RPMI7951 (cell line): ENCODE measurements at places on chromosomes 2 and 18.

- DNase-seq: no peak
Measured at GRCh38 chr2:216369821-216370220, 2.5 kb downstream of the MARCHF4 start.

DNA sequence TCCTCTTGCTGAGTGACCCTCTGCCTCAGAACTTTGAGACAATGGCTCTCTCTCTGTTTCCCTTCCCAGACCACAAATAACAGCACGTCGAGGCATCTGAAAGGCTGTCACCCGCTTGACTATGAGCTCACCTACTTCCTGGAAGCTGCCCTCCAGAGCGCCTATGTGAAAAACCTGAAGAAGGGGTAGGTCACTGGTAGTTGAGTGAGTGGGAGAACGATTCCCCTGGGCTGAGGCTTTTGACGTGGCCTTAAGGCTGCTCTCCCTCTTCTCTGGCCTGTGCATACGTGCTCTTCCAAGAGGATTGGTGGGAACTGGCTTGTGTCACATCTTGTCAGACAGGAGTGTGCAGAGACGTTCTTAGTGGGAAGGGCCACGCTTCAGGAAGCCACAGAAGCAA lies 63.1 kb upstream of the MCFD2 start:
- no peak for DNase-seq

- DNase-seq: no peak
Measured at GRCh38 chr18:62325806-62326645, 916 bp downstream of the TNFRSF11A start.

DNA sequence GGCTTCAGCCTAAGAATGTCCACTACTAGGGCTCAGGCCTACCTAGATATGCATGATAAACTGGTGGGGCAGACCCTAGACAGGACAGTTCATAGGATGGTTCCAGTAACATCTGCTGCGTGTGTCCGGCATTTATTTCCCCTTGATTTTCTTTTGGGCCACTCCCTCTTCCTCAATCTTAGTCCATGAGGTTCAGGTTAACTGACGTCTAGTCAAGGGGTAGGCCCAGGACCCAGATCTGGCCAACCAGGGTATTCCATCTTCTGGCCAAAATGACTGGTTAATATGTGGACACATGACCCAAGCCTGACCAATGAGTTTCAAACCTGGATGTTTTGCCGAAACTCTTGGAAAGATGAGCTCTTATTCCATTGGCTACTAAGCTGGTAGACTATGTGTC lies 15.2 kb downstream of the TMEM247 start:
- no peak for DNase-seq

DNA sequence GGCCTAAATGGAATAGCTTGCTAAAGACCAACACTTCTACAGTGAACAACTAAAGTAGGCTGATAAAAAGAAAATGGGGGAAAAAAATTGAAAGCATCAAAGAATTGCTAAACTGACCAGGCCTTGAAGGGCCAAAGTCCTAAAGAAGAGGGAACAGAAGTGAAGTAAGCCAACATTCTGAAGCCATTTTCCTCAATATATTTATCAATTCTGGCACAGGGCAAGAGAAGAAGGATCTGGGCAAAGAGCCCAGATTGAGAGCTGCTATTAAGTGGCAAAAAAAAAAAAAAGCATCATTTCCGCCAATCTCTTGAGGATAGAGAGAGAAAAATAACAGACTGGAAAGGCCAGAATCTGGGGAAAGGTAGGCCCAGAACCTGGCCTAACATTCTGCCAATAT lies 25.7 kb downstream of the FANCL start:
- no peak for DNase-seq

GRCh38 chr2:236394571-236394970 lies 130.4 kb upstream of the ASB18 start:
- DNase-seq: no peak

DNA sequence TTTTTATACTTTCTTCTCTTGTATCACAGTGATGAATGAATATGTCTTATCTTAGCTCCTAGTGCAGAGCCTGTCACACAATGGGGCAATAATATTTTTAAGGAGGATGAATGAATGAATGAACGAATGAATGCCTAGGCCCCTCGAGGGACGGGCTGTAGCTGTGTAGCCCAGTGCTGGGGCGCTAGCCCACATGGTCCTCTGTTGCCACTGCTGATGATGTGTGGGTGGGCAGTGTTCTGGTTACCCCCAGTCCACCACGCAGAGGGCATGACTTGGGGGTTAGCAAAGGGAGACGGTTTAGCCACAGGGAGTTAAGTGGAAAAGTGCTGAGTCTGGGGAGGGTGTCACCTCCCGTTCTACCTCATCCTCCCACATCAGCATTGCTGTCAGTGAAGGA lies 134.2 kb downstream of the SMAD7 start:
- DNase-seq: no peak

GRCh38 chr18:79681484-79682387 lies 2.1 kb downstream of the CTDP1 start:
- DNase-seq: no peak

DNA sequence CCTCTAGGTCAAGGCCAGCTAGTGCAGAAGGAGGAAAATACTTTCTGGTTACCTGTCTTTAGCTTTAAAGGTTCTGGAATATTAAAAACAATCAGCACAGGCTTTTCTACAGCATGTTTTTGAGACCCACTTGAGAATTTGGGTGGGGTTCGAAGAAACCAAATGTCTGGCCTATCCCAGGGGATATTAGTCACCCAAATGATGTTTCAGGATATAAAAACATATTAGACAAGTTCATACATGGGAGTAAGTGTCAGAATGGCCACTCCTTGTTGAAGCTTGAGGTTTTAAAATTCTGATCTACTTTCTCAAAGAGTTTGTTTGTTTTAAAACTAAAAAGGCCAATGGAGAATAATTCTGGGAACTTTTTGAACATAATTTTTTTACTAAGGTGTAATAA lies 158.6 kb upstream of the DLX2 start:
- DNase-seq: no peak

GRCh38 chr2:53040536-53041229 lies 726.9 kb upstream of the CHAC2 start:
- no peak for DNase-seq

DNA sequence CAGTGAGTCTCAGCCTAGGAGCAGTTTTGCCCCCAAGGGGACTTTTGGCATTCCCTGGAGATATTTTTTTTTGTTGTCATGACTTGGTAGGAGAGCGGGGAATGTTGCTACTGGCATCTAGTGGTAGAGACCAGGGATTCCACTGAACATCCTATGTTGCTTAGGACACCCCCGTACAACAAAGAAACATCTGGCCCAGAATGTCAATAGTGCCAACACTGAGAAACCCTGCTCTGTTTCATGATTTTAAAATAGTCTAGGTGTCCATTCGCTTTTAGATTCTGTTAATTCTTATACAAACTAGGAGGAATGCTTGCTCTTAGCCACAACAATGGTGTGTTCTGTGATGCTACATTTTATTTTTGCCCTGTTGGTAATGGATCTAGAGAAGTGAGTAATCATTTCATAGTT lies 225.8 kb upstream of the SIX3 start:
- DNase-seq: peak; percentile 38

GRCh38 chr18:911486-911885 lies 6.8 kb downstream of the ADCYAP1 start:
- DNase-seq: no peak

GRCh38 chr2:97870396-97870843 lies 125.3 kb downstream of the TMEM131 start:
- DNase-seq: peak; percentile 99

- no peak for DNase-seq
Measured at GRCh38 chr18:38358805-38359657, 793.4 kb upstream of the CELF4 start.

DNA sequence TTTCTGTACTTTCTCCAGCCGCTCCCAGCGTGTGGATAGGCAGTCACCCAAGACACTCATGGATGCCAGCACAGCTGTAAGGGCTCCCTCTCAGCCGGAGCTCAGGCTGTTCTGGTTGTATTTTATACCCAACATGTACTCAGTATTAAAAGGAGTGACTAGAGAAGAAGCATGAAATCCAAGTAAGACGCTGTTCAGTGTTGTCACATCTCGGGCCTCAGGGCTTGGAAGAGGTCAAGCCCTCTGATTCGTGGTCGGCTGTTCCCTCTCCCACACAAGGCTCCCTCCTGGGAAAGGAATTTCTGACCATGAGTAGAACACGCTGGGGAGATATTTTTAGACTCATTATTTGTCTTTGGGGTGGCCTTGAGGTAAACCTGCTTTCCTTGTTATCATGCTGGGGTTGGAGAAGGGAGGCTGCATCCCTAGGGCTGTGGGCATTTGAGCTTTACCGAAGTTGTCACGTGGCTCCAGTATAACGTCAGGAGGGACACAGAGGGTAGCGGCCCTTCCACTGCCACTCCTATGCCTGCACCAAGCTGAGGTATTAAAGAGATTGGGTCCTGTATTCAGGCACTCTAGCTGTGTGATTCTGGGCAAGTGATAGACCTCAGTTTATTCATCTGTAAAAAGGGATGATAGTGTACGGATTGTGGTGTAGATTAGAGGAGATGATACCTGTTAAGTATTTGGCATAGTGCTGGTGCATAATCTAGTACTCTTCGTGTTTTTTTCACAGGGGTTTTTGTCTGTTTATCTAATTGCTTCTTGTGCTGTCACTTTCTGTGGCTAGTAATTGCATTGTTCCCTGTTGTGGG lies 34.1 kb downstream of the HK2 start:
- peak; percentile 99 for DNase-seq

GRCh38 chr2:128270672-128271596 lies 47.7 kb downstream of the HS6ST1 start:
- no peak for DNase-seq

GRCh38 chr2:238168196-238169047 lies 9.7 kb downstream of the ERFE start:
- no peak for DNase-seq

DNA sequence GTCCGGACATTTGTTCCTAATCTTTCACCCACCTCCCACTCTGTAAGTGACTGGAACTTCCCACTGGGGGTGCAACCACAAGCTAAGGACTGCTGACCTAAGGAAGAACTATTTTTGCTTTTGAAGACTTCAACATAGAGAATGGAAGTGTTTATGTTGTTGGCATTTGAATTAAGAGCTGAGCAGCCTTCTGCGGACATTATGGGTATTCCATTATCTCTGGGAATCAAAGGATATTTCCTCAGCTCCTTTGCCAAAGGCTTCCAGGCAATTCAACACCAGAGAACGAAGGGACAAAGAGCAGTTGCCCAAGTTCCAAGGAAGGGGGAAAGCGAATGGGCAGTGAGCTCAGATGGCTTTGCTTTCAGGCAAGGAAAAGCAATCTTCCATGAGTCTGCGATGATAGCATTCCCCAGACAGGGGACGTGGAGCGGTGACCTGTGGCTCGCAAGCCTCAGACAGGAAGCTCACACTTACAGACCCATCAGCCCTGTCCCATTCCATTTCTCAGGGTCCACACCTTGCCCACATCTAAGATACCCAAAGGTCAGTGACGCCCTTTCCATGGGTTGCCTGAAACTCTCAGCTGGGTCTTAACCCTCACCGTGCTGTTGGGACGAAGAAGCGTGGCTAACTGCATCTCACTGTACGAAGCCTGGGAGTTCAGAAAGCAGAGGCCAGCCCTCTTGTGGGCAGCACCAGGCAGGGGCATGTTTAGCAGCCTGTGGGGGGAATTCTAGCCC lies 116.8 kb downstream of the COPS8 start:
- no peak for DNase-seq

DNA sequence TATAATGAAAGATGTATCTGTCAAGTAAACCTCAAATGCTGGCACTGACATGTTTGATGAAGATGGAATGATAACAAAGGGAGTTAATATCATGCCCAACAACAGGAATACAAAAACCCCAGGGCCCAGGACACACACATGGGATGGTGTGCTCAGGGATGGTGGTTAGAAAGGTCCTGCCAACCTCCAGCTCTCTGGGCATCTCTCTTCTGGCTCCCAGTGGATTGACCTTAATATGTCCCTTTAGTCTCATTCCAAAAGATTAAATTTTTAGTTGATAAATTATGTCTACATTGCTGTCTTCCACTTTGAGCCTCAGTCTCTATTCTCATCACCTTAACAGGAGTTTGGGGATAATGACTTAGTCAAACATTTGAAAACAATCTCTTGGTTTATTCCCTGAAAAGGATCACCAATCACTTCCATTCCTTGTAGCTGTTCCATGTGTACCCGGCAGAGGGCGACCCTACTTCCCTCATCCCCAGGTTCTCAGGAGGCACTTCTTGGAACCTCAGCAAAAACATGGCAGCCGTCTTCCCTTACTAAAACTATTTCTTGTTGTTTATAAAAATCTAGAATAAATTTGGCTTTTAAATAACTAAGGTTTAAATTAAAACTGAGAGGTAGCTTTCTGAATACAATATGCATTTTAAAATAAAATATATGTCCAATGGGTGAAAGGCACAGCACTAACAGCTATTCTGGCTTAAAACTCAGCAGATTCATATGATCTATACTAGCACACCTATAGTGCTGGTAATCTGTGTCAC lies 29.6 kb downstream of the MCEE start:
- DNase-seq: peak; percentile 69

DNA sequence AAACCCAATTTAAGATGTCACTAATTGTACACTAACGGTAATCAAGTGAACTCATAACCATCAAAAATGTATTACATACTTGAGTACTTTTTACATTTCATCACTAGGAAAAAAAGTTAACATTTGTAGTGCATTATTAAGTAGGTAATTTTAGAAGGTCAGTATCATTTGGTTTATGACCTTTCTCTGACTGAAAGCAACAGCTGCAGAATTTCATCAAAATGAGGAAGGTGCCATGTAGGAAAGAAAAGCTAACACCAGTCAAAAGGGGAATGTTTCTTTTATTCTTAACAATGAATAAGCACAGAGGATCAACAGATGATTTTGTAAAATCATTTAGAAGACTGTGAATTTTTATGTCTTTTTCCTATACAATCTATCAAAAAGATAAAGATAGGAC lies 79.0 kb downstream of the PIGN start:
- no peak for DNase-seq

DNA sequence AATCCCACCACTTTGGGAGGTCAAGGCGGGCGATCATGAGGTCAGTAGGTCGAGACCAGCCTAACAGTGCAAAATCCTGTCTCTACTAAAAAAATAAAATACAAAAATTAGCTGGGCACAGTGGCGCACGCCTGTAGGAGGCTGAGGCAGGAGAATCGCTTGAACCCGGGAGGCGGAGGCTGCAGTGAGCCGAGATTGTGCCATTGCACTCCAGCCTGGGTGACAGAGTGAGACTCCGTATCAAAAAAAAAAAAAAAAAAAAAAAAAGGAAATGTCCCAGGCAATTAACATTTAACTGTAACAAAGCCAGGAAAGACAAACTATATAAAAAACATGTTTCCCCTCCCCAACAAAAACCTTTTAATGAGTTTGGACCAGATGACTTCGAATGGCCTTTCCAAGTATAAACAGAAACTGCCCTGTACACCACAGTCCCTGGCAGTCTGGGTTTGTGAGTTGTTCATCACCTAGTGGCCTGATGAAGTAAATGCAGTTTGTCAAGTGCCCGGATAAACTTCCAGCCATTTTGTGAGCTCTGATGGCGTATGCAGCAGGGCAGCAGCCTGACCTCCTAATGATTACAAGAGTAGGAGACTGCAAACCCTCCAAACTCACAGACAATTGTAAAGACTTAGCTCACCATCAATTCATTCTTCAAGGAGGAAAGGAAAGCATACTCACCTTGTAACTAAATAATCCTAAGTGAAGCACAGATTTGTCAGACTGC lies 16.6 kb upstream of the PCBP1 start:
- DNase-seq: peak; percentile 85
